ENCODE measurements at places on chromosomes 12 and 14. TPM values are rescaled to one million over a fixed set of nuclear protein-coding genes. Genes with fewer than 3 reads are reported as not detected.
A peak's percentile ranks its signal among the peaks of the same experiment; 100 is the strongest.

NAP1L1 gene
- 189 TPM for polyA plus RNA-seq

ST8SIA1 gene
- polyA plus RNA-seq: 0.15 TPM

FGF23 gene
- polyA plus RNA-seq: not detected

IGFBP6 gene
- polyA plus RNA-seq: 1,899 TPM

INHBE gene
- polyA plus RNA-seq: 0.23 TPM

LUM gene
- 584 TPM for polyA plus RNA-seq

ENO2 gene
- 32.8 TPM for polyA plus RNA-seq

CDC42BPB gene
- polyA plus RNA-seq: 13.0 TPM

PRICKLE1 gene
- 25.7 TPM for polyA plus RNA-seq

- no peak for DNase-seq
These were observed 181.8 kb downstream of the GRIN2B start for GRCh38 chr12:13799574-13799973.

DNA sequence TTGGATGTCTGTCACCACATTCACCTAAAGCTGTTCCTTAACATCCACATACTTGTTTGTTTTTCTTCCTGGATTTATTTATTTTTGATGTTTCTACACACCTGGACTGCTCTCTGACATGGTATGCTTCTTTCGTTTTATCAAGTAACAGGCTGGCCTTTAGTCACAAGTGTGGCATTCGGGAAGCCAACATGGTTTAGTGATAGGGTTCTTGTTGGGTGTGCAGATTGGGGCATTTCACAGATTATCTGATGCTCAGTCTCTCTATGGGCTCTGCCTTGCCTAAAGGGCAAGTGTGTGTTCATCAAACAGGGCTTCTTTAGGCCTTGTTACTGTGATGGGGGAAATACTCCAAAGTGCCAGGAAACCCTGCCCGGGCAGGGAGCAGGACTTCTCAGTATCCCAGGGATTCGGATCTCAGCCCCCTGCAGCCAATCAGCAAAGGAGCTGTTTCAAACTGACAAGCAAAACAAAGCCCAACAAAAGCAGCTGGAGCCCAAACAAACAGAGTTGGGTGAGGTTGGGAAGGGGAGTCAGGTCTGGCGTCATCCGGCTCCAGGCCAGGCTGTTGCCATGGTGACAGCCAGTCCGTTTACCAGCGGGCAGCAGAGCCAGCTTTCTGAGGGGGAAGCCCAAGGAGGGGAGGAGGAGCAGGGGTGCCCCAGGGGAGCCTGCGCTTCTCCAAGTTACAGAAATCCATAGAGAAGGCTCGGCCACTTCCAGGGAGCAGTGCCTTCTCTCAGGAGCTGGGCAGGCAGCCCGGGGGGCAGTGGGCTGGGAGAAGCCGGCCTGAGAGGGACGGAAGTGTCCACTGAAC lies 31.9 kb downstream of the FOS start:
- DNase-seq: peak; percentile 84

GRCh38 chr14:88533064-88533602 lies 21.7 kb downstream of the PTPN21 start:
- no peak for DNase-seq

- no peak for DNase-seq
These were observed 1.4 kb downstream of the GPR68 start for GRCh38 chr14:91243074-91243471.

- no peak for DNase-seq
These were observed 52.7 kb downstream of the WNK1 start for GRCh38 chr12:805022-805632.

DNA sequence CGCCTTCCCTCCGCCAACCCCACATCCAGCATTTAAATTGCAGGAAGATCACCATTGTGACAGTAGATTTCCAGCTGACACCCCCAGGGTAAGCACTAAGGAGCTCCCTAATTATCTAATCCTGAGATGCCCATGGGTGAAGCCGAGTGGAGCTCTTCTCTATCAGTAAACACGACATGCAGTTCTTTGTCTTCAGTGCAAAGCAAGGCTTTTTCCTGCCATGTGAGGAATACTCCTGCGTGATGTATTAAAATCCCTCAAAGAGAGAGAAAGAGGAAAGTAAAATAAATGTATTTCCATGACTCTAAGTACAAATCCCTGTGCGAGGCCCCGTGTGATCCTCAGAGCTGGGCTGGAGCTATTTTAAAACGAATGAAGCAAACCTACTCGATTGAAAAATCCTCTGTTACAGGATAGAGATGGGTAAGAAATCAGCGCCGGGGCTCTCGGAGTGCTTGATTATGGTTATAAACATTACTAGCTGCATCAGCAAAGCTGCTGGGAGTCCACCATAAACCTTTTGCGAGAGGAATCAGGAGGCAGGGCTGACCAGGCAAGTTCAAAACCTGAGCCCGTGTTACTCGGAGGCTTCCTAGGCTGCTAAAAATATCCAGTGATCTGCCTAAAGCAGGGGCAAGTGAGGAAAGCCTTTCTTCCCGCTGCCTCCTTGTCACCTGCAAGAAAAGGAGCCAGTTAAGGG lies 61.5 kb downstream of the MAP1LC3B2 start:
- DNase-seq: no peak

GRCh38 chr12:51874000-51874399 lies 13.9 kb upstream of the ANKRD33 start:
- no peak for DNase-seq

- peak; percentile 78 for DNase-seq
These were observed 19.0 kb upstream of the SERPINA4 start for GRCh38 chr14:94542111-94542810.

DNA sequence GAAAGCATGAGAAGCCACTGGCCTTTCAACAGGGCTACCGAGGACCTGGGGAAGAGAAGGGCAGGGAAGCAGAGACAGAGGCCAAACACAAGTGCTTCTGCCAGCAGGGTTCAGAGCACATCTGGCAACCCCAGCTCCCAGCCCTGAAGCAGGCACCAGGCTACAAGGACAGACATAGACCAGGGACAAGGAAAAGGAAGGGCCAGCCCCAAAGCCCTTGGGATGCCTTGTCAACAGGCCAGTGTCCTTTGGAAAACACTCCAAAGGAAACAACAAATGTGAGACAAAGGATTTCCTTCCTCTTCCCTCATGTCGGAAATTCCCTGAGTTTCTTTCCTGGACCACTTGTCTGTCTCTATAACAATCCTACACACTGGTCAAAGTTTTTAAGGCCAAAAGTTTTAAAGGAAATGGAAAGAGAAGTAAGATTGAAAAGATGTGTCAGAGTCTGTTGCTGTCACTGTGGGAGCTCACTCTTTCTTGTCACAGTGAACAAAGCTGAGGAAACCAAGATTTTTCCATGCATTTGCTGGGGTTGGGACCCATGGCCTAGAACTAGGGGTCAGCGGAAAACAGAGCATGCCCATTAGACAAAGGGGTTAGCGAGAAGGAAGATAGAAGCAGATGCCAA lies 59.4 kb downstream of the TTC9 start:
- DNase-seq: no peak

GRCh38 chr14:84225268-84225667 lies 1304.7 kb upstream of the FLRT2 start:
- no peak for DNase-seq

DNA sequence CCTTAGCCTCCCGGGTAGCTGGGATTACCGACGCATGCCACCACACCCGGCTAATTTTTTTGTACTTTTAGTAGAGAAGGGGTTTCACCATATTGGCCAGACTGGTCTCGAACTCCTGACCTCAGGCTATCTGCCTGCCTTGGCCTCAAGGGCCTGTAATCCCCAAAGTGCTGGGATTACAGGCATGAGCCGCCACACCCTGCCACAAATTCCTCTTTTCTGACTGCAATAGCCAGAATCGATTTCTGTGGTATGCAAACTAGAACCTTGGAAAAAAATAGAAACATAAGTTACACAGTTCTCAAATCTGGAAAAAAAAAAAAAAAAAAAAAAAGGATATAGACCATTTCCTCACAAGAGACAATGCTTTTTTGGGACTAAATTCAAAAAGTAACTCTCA lies 184.6 kb upstream of the EGLN3 start:
- DNase-seq: no peak

GRCh38 chr14:63672417-63673180 lies 30.9 kb upstream of the WDR89 start:
- peak; percentile 44 for DNase-seq

- DNase-seq: peak; percentile 33
These were observed 110.0 kb downstream of the CCDC60 start for GRCh38 chr12:119444462-119445044.

- DNase-seq: no peak
These were observed 114.8 kb downstream of the ESRRB start for GRCh38 chr14:76490735-76491134.

DNA sequence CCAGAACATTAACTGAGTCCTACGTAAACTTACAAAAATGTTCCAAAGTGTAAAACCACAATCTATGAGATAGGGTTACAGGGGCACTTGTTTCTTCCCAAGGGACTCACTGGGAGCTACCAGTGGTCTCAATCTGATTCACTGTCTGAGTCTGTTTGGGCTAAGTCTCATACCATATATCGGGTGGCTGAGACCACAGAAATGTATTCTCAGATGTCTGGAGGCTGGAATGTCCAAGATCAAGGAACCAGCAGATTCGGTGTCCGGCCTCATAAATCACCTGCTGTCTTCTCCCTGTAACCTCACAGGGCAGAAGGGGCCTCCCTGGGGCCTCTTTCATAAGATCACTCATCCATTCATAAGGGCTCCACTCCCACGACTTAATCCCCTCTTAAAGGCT lies 616.3 kb upstream of the TMEM132C start:
- DNase-seq: peak; percentile 28

- DNase-seq: no peak
These were observed at the start of gene KLRB1 for GRCh38 chr12:9607716-9608115. KLRB1 (minus strand) TSS chr12:9607916; CDS start chr12:9607839, 77 bp downstream.

DNA sequence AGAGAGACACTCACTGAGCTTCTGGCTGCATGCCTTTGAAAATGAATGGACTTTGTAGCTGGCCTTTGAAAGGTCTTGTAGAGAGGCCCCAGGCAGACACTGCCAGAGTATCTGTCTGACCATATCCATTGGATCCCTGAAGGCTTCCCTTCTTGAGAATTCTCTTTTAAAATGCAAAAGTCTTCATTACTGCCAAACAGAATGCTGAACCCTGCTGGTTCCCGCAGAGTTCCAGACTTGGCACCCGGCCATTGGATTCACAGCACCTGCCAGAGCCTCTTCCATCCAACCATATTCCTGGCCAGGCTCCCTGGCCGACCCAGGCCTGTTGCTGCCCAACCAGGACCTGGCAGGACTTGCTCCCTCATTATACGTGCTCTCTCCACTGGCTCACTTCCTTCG lies 182.5 kb downstream of the GXYLT1 start:
- no peak for DNase-seq

GRCh38 chr12:109963330-109963729 lies 32.8 kb downstream of the GIT2 start:
- no peak for DNase-seq

DNA sequence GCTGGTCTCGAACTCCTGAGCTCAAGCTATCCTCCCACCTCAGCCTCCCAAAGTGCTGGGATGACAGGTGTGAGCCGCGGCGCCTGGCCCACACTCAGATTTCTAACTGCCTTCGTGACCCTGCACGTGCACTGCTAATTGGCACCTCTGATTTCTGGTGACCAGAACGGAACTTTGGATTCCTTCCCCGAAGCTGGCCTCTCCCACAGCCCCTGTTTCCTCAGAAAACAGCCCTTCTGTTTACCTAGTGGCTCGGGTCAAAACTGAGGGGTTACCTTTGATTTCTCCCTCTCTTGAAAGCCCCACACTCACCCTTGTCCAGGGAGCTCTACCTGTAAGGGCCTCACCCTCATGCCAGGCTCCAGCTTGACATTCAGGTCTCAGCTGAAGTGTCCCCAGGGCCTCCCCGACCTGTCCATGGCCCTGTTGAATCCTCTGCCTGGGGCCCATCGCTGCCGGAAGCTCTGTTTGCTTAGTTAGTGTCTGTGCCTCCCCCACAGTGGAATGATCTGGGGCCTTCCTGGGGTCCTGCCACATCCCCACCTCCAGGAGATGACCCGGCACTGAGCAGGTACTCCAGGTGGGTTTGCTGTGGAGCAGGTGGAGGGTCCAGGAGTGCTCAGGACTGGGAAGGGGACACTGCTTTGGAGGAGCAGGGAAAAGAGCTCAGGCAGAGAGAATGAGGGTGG lies 24.4 kb upstream of the FAM181A start:
- no peak for DNase-seq

- DNase-seq: no peak
These were observed 166.6 kb downstream of the KITLG start for GRCh38 chr12:88413646-88414045.

- DNase-seq: peak; percentile 15
These were observed 51.6 kb downstream of the DERA start for GRCh38 chr12:15962760-15963159.

DNA sequence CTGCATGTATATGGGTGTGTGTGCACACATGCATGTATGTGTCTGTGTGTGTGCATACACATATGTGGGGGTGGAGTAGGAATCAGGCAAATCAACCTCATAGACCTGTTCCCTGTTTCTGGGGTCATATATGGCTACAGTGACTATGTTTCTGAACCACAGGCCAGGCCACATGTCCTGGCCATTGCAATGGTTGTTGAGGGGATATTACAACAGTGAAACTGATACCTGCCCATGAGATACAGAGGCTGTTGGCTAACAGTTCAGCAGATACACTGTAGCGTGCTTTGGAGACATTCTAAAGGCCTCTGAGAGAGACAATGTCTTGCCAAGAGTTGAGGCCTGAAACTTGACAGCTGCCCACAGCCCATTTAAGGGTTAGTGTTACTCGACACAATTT lies 47.3 kb upstream of the FOS start:
- no peak for DNase-seq

DNA sequence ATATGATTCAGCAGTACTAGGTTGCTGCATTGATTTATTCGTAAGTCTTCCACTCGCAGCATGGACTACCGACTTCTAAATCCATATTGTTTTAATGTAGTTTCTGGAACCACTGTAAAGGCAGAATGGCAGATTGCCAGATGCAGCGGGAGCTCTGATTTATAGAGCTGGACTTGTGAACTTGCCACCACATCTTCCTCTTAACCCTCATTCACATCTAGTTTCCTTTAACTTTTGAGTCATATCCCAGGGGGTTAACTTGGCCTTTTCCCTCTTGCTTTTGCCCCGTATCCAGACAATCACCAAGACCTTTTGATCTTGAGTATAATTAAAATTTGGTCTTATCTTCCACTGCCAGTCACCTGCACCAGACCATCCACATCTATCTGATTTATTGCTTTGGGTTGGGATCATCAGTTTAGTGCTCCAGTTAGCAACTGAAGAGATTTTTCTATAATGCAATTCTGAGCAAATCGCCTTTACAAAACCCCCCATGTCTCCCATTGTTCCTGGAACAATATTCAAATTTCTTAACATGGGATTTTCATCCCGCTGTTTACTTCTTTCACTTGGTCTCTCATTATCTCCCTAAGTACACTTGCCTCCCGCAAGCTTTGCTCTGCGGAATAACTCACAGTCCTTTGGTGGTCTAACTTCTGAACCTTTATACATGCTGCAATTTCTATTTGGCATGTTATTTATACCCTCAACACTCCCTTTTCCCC lies 130.5 kb downstream of the ACSS3 start:
- DNase-seq: peak; percentile 1
